ENCODE measurements at places on chromosomes 2 and 18.

DNA sequence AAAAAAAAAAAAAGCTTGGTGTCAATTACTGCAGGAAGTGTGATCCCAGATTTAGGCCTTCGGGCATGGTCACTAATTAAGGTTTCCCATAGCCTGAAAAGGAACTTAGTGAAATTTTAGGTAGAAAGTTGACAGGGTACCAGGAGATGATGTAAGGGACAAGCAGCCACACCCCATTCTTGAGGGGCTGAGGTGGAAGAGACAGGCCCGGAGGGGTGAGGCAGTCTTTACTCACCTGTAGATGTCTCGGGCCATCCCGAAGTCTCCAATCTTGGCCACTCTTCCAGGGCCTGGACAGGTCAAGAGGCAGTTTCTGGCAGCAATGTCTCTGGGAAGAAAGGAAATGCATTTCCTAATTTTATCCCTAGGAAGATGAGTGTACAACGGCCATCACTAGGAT lies 94.3 kb downstream of the CLIP4 start:
- no peak for DNase-seq

GRCh38 chr18:44197832-44198611 lies 482.7 kb upstream of the SETBP1 start:
- DNase-seq, result no peak

DNA sequence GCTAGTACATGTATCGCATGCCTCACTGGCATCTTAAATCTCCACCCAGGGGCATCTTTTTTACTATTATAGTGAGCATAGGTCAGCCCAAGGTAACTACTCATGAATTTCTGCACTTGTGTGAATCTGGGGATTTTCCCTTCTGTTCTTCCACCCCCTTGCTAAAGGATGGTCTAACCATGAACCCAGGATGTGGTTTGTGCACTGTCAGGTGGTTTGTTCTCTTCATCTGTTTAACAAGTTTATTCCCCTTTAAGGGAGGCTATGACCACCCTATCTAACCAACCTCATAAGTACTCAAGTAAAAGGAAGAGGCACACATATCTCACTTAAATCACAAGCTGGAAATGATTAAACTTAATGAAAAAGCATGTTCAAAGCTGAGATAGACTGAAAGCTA lies 243.0 kb downstream of the RPRM start:
- no peak for DNase-seq

DNA sequence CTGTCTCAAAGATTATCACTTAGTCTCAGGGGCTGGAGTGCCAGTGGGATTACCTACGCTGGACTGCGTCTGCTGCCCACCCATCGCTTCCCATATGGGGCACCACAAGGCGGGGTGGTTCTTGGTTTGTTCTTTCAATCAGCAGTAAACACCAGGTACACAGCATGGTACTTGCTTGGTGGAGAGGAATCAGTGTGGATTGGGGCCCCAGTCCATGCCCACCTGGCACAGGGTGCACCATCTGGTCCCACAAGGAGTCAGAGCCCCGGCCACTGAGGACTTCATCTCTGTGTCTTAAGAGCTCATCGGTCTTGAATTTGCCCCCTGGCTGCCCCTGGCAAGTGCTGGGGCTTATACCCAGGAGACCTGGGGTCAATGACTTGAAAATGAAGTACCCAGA lies 96.2 kb downstream of the GLI2 start:
- DNase-seq, result no peak

GRCh38 chr2:236180831-236181453 lies 12.8 kb upstream of the GBX2 start:
- peak; percentile 75 for DNase-seq

DNA sequence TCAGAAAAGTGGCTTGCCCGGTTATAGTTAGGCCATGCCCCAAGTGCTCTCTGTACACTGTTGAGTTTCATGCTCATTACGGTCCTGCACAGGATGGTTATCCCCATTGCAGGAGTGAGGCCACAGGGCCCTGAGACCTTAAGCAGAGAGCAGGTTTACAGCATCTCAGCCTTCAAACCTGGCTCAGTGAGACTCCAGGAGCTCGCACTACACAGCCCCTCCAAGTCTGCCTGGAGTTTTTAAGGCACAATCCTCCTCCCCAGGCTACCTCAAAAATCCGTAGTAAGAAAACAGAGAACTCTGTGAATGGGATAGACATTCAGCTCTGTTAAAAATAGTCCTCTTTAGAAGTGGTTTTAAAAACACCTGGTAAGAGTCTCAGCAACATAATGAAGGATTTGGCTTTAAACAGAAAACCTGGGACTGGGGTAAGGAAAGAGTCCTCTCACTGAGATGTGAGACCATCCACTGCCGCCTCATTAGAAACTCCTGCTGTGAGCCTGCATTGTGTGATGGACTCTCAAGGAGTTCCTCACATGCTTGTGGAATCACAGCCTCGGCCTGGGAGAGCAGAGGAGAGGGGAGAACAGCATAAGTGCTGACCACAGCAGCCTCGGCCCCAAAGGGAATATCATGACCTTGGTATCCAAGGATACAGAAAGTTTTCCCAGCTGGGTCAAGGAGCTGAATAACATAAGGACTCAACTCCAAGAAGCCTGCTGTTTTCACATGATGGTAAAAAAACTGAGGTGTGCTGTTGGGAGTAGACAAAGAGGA lies 214.8 kb downstream of the ATAD2B start:
- no peak for DNase-seq

GRCh38 chr2:99648178-99648844 lies 158.5 kb upstream of the REV1 start:
- peak; percentile 48 for DNase-seq

- DNase-seq, result no peak
Observed at GRCh38 chr2:160473468-160474318, 19.9 kb downstream of the RBMS1 start.

- DNase-seq, result no peak
Observed at GRCh38 chr2:177489719-177490301, 97.2 kb downstream of the AGPS start.
